ENCODE measurements at places on chromosomes 12 and 14. TPM values are rescaled to one million over a fixed set of nuclear protein-coding genes. Genes with fewer than 3 reads are reported as not detected.
A peak's percentile ranks its signal among the peaks of the same experiment; 100 is the strongest.

MOK gene
- total RNA-seq, result 8.3 TPM

MSI1 gene
- 2.2 TPM for total RNA-seq

SLC25A21 gene
- total RNA-seq, result 1.6 TPM

C1QL4 gene
- total RNA-seq, result not detected

HHIPL1 gene
- 0.64 TPM for total RNA-seq

CCDC59 gene
- 44.4 TPM for total RNA-seq

GPR132 gene
- 0.24 TPM for total RNA-seq

HCAR3 gene
- 0.12 TPM for total RNA-seq

CCDC196 gene
- not detected for total RNA-seq

FITM1 gene
- 1.0 TPM for total RNA-seq

ATF7IP gene
- 52.5 TPM for total RNA-seq

AKAP6 gene
- 2.1 TPM for total RNA-seq

P2RX7 gene
- 0.90 TPM for total RNA-seq

TMEM132C gene
- total RNA-seq, result 10.6 TPM

KRT73 gene
- total RNA-seq, result not detected

DNA sequence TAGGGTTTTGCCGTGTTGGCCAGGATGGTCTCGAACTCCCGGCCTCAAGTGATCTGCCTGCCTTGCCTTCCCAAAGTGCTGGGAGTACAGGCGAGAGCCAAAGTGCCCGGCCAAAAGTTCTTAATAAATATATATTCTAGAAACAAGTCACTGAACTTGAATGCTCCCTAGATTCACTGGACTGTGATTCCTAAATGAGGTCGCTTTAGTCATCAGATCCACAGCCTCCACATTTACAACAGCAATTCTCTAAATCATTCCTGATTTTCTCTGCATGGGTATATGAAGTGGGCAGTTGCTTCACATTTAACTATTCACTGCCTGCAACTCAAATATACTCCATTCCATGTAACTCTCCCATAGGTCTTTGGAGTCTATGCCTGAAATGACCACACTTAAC, 813.0 kb downstream of the GALC start:
- DNase-seq, result no peak

- peak; percentile 44 for DNase-seq
Measured at GRCh38 chr12:71139153-71139735, 18.6 kb downstream of the TSPAN8 start.

DNA sequence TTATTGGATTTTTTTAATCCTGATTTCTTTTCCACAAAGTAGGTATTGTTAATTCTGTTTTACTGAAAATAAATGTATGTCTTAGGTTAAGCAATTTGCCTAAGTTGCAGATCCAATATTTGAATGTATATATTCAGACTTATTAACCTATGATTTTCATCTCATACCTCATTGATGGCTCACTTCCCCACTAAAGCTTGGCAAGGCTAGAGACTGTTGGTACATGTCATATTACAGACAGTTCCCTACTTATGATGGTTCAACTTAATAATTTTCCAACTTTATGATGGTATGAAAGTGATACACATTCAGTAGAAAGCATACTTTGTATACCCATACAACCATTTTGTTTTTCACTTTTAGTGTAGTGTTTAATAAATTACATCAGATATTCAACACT, 33.2 kb upstream of the KCNH3 start:
- DNase-seq, result no peak

DNA sequence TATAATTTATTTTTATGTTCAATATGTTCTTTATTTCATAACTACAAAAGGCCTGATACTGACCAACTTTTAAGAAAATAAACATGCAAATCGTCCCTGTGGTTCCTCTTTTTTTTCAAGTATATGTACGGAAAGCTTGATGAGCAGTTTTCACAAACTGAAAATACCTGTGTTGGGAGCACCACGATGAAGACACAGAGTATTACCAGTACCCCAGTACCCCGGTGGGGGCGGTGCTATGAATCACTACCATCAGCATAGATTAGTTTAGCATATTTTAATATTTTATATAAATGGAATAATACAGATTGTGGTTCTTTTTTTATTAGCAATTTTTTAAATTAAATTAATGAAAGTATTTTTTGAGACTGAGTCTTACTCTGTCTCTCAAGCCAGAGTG, 7.0 kb downstream of the B4GALNT3 start:
- no peak for DNase-seq

- DNase-seq, result no peak
Measured at GRCh38 chr12:106425061-106425702, 67.6 kb downstream of the POLR3B start.

DNA sequence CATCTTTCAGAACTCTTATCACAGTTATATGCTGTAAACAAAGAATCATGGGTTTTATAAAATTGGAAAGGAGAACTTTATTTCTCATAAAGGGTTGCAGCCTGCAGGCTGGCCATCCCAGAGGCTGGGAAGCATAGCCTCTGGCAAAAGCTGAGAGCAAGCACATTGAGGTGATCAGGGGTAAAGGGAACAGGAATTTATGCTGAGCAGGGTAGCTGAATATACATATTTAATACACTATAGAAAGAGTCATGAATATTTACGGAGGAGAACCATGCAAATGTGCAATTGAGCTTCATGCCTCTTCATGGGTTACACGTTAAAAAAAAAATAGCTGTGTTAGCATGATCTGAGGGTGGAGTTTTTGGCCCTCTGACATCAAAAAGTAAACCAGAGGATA, 653.3 kb downstream of the NRXN3 start:
- DNase-seq, result no peak

DNA sequence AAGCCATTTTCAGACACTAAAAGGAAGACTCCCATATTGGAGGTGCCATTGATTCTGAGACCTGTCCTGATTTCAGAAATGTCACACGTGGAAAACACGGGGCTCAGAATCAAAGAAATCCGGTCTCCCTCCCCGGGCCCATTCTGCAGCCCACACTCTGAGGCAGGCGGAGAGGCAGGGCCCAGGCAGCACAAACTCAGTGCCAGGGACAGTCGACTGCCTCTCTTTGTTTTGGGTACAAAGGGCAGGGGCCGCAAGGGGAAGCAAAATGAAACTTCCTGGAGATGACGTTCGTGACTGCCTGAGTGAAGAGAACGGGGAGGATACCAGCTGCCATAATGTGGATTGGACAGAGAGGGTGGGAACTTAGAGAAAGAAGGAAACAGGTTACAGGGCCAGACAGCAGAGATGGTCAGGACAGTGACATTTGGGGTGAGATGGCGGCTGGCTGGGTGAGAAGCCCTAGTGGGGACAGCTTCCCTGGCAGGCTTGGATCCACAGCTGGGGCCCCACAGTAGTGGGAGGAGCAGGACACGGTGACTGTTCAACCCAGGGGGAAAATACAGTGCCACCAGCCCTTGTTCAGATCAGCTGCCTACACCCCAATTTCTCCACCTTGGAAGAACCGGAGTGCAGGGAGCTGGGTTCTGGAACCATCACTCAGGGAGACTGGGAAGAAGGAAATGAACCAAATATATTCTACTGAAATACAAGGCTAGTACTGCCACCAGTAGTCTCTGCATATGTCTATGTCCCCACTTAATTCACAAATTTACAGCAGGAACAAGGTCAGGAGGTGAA, 8.1 kb downstream of the GAPDH start:
- DNase-seq, result peak; percentile 77

GRCh38 chr14:24307575-24308341, at the start of gene CIDEB:
Gene CIDEB, minus strand, starts transcription at chr14:24307977. Its CDS starts 119 bp downstream, at chr14:24307858.
- DNase-seq, result peak; percentile 89

DNA sequence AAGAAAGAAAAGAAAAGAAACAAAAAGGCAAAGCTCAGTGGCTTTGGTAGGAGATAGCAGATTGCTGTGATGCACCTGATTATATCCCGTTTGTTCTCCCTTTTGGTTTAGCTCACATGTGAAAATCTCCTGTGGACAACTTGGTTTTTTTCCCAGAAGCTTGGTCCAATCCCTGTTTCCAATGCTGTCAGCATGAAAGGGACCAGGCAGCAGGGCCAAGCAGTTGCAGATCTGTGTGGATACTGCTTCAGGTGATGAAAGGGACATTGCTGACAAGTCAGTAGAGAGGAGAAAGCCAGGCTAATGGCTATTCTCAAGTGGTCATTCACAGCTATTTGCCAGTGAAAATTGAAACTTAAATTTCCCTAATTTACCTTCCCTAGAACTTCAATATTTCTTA, 18.8 kb upstream of the SLCO1A2 start:
- DNase-seq, result no peak

- no peak for DNase-seq
Measured at GRCh38 chr14:70415788-70416187, 1.1 kb downstream of the SYNJ2BP start.

GRCh38 chr14:64801800-64802199, 77.9 kb downstream of the SPTB start:
- DNase-seq, result no peak

GRCh38 chr12:64666054-64666914, 56.0 kb downstream of the RASSF3 start:
- no peak for DNase-seq

DNA sequence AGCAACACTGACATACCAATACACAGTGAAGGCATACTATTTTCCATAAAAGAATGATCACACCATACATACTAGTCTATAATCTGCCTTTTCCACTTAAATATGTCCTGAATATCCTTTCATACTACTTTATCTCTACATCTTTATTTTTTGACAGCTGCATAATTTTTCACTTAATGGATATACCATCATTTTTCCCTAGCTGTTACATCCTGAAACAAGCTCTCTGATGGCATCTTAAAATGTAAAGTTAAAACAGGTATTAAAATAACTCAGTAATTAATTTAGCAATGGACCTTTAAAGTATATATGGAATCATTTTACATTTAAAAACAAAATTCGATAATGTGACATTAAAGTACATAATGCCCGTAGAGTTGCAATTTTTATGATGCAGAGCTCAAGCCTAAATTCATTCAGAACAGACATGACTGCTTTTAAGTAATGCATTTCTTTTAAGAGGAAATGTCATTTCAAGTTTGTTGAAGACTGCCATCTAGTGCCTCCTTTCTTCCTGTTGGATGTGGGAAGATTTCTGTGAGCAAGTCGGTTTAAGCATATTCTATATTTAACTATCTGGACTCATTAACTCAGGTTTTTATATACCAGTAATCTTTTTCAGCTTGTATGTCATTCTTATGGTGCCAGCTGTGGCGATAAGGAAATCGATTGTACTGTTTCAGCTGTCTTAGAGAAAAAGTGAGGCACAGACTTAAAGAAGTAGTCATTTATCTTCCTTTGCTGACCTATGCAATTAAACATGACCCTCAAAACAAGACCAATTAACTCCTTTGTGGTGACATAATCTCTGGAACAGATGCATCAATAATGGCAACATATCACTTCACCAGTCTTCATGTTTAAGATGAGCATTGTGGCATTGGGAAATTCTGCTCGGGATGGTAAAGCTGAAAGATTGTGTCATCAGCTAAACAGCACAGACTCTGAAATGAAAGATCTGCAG, 20.3 kb downstream of the PRICKLE1 start:
- peak; percentile 63 for DNase-seq

DNA sequence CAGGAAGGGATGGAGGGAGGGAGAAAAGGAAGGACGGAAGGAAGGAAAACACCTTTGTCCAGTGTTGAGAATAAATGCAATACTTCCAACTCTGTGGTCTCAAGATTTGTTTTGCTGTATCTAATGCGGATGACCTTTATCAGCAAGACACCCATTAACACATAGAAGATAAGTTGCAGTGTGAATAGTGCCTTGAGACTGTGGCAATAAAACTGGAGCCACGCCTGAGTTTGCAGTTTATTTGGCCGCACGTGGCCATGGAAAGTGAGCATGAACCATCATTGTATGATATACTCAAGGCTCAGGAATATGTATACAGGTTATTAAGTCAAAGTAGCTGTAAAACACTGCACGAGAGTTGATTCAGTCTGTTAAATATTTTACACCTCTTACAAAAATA, 113.6 kb upstream of the EEA1 start:
- peak; percentile 54 for DNase-seq

DNA sequence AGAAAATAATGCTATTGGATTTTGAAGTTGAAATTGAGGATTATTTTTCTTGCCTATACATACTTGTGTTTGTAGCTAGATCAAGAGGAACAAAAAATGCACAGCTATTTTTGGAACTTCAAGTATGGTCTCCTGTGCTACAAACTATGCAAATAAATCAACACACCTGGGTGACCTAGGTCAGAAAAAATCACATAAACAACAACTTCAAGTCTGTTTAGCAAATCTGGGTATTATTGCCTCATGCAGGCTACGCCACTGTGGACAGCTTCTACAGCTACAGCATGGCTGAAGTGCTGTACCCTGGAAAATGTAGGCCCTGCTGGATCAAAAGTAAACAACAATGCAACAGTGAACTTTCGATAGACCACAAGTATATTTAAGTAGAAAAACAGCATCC, 87.5 kb downstream of the SLC6A15 start:
- DNase-seq, result no peak

GRCh38 chr12:10065241-10065640, 33.5 kb downstream of the CLEC1A start:
- no peak for DNase-seq

- DNase-seq, result no peak
Measured at GRCh38 chr14:32820682-32821081, 118.0 kb upstream of the NPAS3 start.

DNA sequence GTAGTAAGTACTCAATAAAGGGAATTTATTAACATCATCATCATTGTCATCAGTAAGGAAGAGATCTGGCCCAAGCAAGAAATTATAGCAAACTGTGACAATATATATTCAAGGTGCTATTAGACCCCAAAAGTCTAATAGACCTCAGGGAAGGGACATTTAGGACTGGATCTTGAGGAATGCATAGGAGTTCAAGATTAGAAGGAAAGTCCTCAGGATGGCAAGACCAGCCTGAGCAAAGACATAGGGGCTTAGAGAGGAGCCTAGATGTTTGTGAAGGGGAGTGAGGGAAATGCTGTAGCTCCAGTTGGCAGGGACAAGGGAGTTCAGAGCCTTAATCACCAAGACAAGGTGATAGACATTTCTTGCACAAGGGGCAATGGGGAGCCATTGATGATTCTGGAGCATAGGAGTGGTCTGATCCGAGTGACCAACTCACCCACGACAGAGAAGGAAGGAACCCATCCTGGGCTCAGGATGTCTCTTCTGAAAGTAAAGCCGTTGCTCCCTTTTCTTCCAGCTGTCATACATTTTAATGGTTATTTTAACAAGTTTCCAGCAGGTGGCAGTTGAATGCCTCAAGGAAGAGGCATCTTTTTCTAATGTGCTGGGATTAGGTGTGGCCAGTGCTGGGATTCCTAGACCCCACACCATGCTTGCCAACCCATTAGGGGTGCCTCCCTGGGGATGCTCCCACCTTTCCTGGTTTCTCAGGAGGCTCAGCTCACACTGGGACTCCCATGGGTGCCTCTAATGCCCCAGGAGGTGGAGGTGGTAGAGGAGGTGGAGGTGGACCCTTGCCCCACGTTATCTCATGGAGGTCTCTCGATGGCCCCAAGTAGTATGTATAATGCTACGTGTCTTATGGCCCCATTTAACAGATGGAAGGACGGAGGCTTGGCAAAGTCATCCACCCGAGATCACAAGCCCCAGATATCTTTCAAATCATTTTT, 37.8 kb downstream of the PHETA1 start:
- DNase-seq, result peak; percentile 65

DNA sequence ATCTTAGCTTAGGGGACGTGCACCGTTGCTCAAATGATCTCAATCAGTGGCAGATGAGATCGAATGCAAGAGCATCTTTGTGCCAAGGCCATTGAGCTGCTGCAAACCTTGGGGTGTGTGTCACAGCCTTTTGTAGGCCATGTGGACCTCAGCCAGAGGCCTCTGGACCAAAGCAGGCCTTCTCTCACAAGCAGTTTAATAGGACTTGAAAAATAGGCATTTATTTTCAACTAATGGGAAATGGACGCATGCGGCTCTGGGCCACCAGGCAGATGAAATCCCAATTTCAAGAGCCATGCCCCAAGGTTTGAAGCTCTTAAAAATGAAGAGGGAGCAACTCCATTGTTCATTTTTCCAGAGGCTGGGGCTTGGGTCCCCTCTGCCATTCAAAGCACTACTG, 87.3 kb downstream of the TTC7B start:
- DNase-seq, result no peak
